ENCODE measurements at places on chromosomes 12 and 14. TPM values are rescaled to one million over a fixed set of nuclear protein-coding genes. Genes with fewer than 3 reads are reported as not detected.

DNA sequence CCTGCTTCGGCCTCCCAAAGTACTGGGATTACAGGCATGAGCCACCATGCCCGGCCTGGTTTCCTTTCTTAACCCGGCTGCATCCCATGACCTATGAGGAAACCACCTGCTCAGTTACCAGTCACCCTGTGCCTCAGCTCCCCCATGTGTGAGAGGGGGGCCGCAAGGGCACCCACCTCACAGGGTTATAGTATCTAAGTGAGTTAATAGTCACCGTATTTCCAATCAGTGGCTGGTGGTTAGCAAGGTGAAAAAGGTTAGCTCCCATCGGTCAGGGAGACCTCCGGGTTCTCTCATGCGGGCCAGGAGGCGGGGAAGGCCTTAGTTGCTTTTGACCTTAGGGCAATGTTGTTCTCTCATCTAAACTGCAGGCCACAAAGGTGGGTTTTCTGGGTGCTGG lies 6.7 kb downstream of the LRP1 start:
- no peak overlapping the region for H3K4me3 ChIP-seq
- no peak overlapping the region for H3K27ac ChIP-seq
- H3K4me1 ChIP-seq = peaks cover 6% of the 10 kb centered on the region
- no peaks in the 10 kb centered on the region for H3K36me3 ChIP-seq
- DNase-seq = no peak
- no peaks in the 10 kb centered on the region for H3K27me3 ChIP-seq

GRCh38 chr12:26614011-26614616 lies 218.9 kb downstream of the ITPR2 start:
- no peak overlapping the region for H3K27ac ChIP-seq
- H3K36me3 ChIP-seq = no peaks in the 10 kb centered on the region
- no peaks in the 10 kb centered on the region for H3K27me3 ChIP-seq
- peak; percentile 31 for DNase-seq
- no peak overlapping the region for H3K4me3 ChIP-seq
- H3K4me1 ChIP-seq = 0 out of 2 replicates have a peak, but pooled peaks cover 4% of the 10 kb centered on the region

Gene RD3L
- total RNA-seq = not detected

GRCh38 chr12:131097202-131098177 lies 143.8 kb downstream of the ADGRD1 start:
- DNase-seq = peak; percentile 8
- peaks cover 88% of the 10 kb centered on the region for H3K27me3 ChIP-seq
- H3K4me1 ChIP-seq = no peaks in the 10 kb centered on the region
- H3K4me3 ChIP-seq = no peak overlapping the region

Gene TAMALIN
- total RNA-seq = not detected

GRCh38 chr12:45039757-45040156 lies 11.1 kb downstream of the DBX2 start:
- no peak overlapping the region for H3K27ac ChIP-seq
- no peaks in the 10 kb centered on the region for H3K4me1 ChIP-seq
- H3K4me3 ChIP-seq = no peak overlapping the region

Gene SLC39A2
- 0.68 TPM for total RNA-seq

GRCh38 chr12:9698681-9699080 lies 29.2 kb downstream of the CLEC2D start:
- no peak for DNase-seq
- H3K4me3 ChIP-seq = no peak overlapping the region
- H3K27ac ChIP-seq = no peak overlapping the region

- no peak overlapping the region for H3K27ac ChIP-seq
- H3K27me3 ChIP-seq = no peaks in the 10 kb centered on the region
- no peak for DNase-seq
- H3K4me3 ChIP-seq = no peak overlapping the region
- no peaks in the 10 kb centered on the region for H3K36me3 ChIP-seq
These were observed 13.9 kb downstream of the ANKRD9 start for GRCh38 chr14:102495491-102496330.

- no peaks in the 10 kb centered on the region for H3K27me3 ChIP-seq
- H3K4me1 ChIP-seq = no peaks in the 10 kb centered on the region
- no peak overlapping the region for H3K4me3 ChIP-seq
- no peaks in the 10 kb centered on the region for H3K36me3 ChIP-seq
- no peak overlapping the region for H3K27ac ChIP-seq
- DNase-seq = no peak
These were observed 132.9 kb upstream of the AEBP2 start for GRCh38 chr12:19306366-19306765.

DNA sequence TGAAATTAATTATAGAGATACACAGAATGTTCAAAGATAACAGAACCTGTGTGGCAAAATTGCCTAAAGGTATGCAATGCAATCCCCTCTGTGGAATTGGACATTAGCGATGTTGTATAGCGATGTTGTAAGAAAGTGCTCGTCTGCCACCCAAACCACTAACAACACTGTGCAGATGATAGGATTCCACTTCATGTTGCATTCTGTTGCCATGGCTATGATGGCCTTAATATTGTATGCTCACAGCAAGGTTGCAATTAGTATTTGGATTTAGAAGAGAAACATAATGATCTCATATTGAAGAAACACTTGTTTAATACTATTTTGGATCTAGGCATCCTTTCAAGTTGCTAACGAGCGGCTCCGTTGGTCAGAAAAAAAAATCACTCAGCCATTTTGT lies 260.3 kb downstream of the BCAT1 start:
- H3K27ac ChIP-seq = no peak overlapping the region
- H3K4me3 ChIP-seq = no peak overlapping the region
- H3K36me3 ChIP-seq = no peaks in the 10 kb centered on the region
- no peak for DNase-seq
- H3K4me1 ChIP-seq = no peaks in the 10 kb centered on the region
- H3K27me3 ChIP-seq = peaks cover 18% of the 10 kb centered on the region

Gene KRT85
- not detected for total RNA-seq

- no peak overlapping the region for H3K4me3 ChIP-seq
- no peaks in the 10 kb centered on the region for H3K27me3 ChIP-seq
- no peak overlapping the region for H3K27ac ChIP-seq
- no peaks in the 10 kb centered on the region for H3K36me3 ChIP-seq
- DNase-seq = no peak
These were observed 151.0 kb upstream of the NAV3 start for GRCh38 chr12:77679686-77680085.

DNA sequence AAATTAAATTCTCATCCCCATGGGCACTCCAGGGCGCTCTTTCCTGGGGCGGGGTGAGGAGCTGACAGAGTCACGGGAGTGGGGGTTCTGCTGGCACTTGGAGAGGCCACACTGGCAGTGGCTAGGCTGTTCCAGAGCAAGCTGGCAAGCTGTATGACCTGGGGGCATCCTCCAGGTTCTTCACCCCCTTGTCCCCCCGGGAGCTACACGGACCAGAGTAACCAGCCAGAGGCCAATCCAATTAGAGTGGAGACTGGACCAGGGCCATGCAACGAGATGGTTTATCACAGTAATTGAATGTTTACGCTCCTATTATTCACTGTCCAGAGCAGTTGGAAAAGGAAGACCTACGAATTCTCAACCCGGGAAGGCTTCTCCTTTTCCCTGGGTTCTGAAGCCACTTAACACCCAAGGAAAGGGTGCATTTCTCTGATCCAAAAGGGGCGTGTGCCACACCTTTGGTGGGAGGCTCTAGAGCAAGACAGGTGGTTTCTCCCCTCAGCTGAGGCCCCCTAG lies 43.8 kb upstream of the PNMA1 start:
- peak overlapping the region; percentile 90 for H3K27ac ChIP-seq
- H3K27me3 ChIP-seq = no peaks in the 10 kb centered on the region
- H3K36me3 ChIP-seq = no peaks in the 10 kb centered on the region
- peaks cover 72% of the 10 kb centered on the region for H3K4me1 ChIP-seq
- no peak for DNase-seq
- H3K4me3 ChIP-seq = peak overlapping the region; percentile 90

Gene LRP1
- total RNA-seq = 70.1 TPM
